ENCODE measurements at places on chromosomes 4 and X.
A peak's percentile ranks its signal among the peaks of the same experiment; 100 is the strongest.

DNA sequence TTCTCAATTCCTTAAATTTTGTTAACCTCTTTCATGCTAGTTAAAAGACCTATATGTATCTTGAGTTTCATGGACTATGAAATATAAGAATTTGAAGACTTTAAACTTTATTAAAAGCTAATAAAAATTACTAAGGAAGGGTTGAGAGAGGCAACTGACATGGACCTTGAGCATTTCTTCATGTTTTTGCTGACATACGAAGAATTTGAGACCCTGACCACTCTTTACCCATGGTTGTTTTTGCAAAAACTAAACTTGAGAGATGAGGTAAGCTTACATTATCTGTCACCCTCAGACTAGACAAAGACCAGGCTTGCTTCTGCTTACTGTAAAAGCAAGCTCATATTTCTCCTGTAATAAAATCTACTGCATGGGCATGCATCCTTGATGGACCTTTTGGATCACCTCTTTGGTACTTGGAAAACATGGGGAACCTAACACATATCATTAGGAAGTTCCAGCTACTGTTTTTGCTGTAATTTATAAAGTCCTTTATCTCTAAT lies 338.2 kb upstream of the PABPC4L start:
- DNase-seq = no peak

DNA sequence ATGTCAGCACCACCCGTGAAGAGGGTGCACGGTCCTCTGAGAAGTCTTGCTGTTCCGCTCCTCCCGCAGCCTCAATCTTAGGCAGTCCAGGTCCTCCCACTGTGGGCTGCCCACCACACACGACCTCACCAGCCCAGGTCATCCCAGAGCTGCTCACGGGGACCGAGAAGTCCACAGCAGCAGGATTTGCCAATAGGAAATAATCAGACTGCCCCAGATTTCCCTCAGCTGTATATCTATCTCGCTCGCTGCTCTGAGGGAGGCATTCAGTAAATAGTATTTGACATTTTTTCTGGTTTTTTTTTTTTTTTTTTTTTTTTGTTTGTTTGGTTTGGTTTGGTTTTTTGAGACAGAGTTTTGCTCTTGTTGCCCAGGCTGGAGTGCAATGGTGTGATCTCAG lies 83.8 kb downstream of the STOX2 start:
- no peak for DNase-seq

DNA sequence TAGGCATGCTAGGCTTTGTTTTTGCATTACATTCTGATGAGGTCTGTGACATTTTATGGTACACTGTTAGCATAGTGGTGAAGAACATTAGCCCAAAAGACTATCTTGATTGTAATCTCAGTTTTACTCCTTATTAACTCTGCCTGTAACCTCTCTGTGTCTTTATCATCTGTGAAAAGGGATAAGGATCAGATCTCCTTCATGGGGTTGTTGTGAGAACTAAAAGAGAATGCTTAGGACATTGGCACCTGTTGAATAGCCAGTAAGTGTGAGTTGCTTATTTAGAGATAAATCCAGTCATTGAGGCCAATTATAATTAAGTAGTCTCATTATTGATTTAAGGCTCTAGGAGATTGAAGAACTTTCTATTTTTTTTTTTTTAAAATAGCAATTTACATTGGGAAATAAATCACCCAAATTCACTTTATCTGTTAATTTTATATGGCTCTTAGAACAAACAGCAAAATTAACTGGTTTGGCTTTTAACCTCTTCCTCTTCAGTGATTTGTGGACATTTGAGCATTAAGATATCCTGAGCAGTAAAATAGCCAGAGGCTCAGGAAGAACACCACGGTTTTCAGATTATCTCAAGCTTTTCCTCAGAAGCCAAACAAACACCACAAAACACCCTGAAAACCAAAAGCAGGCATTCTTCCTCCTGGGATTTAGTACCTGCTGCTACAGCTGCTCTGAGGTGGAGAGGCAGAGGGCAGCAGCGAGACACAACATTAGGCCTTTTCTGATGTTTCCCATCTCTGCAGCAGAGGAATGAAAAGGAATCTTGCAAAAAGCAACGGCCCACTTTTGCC lies 192.9 kb downstream of the ARHGAP10 start:
- DNase-seq = no peak

DNA sequence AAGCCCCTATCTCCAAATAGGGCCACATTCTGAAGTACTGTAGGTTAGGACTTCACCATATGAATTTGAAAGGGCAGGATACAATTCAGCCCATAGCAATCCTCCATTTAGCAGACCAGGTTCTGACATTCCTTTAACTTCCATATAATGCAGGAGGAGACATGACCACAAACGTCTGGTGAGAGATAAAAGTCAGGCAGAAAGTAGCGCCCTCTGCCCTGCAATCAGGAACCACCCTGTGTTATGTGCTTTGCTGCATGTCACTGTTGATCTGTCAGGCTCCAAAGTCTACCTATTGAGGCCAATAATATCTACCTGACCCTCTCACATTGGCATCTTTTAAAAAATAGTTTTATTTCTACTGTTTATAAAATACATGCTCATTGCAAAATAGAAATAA lies 30.2 kb upstream of the SEPSECS start:
- DNase-seq = no peak

DNA sequence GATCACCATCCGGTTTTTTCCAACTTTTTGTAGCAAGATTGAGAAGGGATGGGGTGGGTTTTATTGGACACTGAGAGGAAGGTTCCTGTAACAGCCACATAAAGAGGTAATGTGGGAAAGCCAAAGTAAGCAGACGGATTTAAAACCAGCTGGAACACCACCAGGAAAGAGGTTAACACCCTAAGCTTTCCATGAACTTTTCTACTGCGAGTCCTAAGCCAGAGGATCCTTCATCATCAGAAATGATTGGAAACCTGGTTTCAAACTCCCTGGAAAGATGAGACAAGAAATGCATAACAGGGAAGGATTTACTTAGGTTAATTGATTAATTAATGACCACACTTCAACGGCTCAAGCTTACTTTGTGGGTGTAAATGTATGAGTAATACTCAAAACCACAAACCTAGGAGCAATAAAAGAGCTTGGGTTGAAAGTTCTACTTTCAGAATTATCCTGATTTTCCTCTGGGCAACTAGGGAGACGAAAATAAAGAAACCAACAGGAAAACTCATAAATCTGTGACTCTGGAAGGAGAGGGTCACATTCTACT lies 91.5 kb downstream of the COX18 start:
- no peak for DNase-seq

DNA sequence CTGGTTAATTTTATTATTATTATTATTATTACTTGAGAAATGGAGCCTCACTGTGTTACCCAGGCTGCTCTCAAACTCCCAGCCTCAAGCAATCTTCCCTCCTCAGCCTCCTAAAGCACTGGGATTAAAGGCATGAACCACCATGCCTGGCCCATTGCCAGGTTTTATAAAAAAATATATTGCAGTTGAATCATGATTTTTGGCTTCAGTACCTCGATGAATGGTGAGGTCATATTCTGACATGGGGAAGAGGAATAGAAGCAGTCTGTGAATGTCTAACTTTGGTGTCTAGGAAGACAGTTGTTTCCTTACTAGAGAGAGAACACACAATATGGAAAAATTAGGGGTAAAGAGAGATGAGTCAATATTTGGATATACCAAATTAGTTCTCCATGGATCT lies 32.0 kb downstream of the CCSER1 start:
- DNase-seq = no peak

DNA sequence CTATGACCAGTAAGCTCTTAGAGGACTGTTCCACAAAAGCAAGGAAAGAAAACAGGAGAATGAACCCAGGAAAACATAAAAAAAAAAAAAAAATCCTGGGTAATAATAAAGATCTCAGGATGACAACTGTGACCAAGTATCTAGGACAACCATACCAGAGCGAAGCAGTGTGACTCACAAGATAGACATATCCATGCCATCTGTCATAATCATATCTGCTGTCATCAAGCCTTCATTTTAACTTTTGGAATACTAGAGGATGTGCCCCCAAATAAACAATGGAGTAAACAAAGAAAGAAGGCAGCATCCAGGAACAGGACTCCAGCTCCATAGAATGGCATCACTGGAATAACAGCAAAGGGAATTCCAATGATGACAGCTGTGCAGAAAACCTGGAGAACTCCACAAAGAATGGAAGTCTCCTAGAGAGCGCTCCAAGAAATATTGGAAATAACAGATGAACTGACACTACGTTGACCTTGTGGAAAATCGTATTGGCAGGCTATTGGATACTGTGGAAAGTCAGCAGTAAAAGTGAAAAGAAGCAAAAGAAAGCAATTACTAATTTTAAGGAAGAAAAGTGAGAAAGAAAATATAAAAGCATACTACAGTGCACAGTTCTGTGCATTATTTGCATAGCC lies 35.3 kb downstream of the HPGDS start:
- DNase-seq = no peak

GRCh38 chr4:177403746-177404145 lies 38.5 kb downstream of the AGA start:
- DNase-seq = no peak

DNA sequence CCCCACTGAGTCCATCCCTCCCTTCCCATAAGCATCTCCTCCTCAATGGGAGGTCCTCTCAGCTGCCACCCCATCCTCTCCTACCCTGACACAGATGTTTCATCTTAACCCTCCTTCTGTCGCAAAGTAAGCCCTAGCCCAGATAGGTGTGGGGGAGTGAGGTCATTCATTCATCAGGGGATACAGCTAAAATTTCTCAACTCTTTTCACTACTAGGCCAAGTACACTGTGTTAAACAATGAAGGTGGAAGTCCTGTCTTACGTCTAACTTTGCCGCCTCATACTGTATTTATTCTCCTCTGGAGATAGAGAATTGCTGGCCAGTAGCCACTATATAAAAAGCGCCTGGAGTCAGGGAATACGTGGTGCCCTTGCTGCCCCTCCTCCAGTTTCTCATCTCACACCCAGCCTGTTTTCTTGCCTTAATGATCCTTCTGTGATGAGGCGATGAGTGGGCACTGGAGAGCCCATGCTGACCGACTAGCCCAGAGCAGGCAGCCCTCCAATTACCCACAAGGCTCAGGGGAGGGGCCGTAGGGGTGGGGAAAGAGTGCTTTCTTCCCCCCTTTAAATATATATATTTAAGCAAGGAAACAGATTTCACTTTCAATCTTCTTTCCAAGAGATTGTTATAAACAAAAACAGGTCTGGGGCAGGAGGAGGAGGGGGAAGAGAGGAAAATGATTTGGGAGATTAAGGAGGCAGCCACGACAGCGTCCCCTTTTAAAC lies 149.5 kb downstream of the PJA1 start:
- no peak for DNase-seq

DNA sequence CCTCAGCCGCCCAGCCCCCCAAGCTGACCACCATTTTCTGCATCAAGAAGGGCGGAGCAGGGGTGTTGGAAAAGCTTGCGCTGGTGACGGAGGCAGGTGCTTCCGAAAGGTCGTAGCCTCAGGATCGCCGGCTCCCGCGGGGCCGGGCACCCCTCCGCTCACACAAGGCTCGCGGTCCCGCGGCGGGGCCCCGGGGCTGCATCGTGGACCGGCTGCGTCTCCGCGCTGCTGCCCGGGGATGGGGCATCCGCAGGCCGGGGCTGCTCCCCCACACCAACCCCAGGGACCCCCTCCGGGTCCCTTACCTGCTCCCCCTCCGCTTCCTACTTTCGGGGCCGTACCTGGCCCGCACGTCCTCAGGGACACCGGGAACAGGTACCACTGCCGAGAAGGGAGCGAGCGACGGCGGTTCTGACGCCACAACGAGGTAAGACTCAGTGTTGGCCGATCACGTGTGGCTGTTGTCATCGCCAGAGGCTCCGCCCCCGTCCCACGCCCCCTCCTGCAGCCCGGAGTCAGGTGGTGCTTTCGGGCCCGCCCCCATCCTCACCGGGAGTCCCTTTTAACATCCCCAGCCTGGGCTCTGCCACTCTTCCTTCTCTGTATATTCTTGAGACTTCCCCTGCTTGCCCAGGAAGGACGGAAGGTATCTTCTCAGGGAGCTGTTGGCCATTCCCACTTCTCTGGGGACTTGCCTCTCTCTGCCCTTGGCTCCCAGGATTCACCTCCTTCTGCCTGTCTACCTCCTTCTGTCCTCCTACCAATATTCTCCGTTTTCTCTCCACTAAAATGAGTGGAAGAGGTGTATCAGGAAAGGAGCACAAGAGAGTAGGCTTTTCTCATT lies at the start of gene BEX2:
BEX2 (minus strand) TSS at position 436 of the 844 bp plus-strand sequence. CDS start 1,014 bp downstream, outside the sequence.
- peak; percentile 66 for DNase-seq

GRCh38 chrX:19709812-19710518 lies 177.4 kb downstream of the SH3KBP1 start:
- no peak for DNase-seq

- no peak for DNase-seq
Observed at GRCh38 chr4:177427192-177427591, 15.0 kb downstream of the AGA start.

DNA sequence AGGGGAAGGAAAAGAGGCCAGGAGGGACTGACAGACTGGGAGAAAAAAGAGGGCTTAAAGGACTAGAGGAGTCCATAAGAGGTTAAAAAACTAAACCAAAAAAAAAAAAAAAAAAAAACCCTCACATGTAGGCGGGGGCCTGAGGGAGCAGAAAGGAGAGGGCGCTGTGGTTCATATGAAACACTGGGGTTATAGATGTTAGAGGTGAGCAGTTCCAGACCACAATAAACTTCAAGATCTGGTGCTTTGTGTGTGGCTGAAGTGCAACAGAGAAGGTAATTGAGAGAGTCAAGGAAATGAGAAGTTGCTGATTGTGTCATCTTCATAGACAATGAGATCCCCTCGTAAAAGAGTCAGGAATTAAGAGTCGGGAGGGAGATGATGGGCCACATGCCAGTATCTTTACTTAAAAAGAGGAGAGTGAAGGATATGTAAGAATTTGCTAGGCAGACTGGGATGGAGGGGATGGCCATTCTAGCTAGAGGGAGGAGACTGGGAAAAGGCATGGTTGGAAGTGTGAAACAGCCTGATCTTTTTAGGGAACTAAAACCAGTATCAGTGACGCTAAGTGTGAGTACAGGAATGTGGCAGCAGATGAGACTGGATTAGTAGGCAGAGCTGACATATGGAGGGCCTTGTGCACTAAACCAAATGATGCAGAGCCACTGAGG lies 18.4 kb upstream of the OGT start:
- DNase-seq = no peak

DNA sequence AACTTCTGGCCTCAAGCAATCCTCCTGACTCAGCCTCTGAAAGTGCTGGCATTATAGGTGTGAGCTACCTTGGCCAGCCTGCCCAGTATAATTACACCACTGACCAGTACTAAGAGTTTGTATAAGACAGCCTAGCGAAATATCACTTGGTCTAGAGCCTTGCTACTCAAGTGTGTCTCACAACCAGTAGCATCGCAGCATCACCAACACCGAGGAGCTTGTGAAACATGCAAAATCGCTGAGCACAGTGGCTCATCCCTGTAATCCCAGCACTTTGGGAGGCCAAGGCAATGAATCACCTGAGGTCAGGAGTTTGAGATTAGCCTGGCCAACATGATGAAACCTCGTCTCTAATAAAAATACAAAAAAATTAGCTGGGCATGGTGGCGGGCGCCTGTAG lies 102.0 kb upstream of the GATB start:
- DNase-seq = no peak

Data from suprapubic skin (tissue), 4 donors.